Activated T-cell treated with anti-CD3 and anti-CD28 coated beads for 1 hour (primary cell): ENCODE measurements at places on chromosomes 12 and 14.

GRCh38 chr14:34052658-34053014 is 101.8 kb upstream of the EGLN3 start:
- DNase-seq: no peak

DNA sequence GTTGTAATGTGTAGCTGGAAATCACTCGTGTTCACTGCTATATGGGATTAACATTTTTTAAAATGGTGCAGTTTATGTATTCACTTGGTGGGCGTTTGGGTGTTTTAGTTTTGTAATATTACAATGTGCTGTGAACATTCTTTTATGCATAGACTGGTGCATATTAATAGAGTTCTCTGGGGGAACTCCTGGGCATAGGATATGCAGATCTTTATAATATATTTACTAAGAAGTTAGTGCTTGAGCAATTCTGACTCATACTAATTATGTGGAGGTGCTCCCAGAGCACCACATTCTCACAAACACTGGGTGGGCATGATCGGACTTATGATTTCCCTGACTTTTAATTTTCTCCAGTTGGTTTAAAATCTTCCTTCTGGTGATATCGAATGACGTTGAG is 342.3 kb downstream of the PDZRN4 start:
- no peak for DNase-seq

GRCh38 chr12:63362166-63362565 is 211.2 kb upstream of the AVPR1A start:
- DNase-seq: no peak

DNA sequence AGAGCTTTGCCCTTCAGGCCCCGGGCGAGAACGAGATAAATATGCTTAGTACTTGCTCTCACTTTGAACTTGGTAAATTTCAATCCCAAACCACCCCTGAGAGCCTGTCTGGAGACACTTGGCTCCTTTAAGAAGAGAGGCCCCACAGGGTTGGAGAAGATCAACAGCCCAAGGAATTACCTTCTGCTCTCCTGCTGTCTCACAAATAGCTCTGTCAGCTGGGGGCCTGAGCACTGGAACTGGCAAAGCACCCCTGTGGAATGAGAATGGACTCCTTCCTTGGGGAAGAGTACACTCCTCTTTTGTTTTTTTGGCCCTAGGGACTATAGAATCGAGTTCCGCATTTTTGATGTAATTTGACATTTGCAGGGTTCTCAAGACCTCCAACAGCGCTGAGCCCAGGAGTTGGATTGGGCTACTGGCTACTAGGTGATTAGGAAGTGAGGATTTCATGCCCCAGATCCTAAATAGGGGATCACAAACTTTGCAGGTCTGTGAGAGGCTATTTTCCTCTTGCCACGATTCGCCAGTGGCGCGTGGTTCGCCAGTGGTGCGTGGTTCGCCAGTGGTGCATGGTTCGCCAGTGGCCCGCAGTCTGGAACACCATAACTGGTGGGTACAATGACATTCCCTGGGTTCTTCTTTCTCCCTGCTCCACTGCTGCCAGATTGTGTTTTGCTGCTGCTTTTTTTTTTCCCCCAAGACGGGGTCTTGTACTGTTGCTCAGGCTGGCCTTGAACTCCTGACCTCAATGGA is 17.8 kb upstream of the MEG3 start:
- no peak for DNase-seq

DNA sequence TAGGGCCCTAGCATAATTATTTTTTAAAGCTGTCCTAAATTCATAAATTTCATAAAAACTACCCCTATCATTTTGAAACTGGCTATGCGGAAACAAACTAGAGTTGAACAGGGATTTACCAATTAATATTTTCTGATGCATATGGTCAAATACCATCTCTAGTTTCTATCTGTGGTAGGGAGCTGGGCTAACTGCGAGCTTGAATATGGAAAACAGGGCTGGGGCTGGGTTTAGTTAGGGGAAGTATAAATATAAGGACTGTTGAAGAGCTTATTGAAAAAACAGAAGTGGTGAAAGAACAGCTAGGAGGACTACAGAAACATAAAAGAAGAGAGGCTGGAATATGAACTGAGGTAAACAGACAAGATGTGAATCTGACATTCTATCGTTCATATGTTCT is 91.8 kb downstream of the SLC38A1 start:
- no peak for DNase-seq

DNA sequence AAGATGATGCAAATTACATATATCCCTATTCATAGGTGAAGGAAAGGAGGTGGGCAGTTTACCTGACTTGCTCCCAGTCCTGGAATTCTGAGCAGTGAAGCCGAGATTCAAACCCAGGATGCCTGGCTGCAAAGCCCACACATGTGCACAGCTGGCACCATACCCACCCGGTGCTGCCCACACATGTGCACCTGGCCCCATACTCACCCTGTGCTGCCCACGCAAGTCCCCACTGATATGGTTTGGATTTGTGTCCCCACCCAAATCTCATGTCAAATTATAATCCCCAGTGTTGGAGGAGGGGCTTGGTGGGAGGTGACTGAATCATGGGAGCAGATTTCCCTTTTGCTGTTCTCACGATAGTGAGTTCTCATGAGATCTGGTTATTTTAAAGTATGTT is 179.2 kb upstream of the C14orf180 start:
- DNase-seq: no peak

DNA sequence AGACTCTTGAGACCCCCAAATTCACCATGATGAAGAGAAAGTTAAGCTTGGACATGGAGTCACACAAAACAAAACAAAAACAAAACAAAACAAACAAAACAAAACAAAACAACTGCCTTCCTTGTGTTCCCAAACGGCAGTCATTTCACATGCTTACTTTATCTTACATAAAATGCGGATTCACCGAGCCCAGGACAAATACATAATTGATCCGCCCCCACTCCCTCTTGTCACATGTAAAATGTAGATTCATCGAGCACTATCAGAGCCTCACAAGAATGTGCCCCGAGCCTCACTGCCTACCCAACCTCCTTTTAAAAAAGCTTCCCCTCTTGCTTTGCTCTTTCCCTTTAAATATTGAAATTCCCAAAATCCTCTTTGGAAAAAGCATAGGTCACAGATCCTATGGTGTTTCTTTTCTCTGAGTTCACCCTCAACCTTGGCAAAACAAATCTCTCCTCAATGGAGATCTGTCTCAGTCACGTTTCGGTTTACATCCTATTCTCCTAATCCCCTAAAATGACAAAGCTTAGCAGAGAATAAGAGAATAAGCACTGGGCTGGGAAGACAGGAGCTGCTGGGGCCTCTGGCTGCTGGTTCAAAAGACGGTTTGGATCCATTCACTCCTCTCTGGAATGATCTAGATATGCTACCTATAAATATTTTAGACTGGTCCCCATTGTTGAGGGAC is 83.7 kb downstream of the NINJ2 start:
- DNase-seq: no peak

- no peak for DNase-seq
These were observed 26.0 kb downstream of the MAPK1IP1L start for GRCh38 chr14:55077170-55078151.

DNA sequence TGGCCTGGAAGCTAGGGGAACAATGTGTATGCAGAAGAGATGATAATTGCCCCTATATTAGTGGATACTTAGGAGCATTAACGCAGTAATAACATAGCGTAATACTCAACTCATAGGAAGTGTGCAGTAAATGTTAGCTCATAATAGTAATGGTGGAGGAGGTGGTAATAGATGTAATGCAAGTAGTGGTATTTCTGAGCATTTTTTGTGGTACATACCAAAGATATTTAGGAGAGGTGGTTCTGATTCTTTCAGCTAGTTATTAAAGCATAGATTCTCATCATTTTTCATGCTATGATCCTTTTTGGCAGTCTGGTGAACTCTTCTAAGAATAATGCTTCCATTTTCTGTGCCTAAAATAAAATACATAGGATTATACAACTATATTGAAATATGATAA is 233.1 kb downstream of the PTPRO start:
- DNase-seq: no peak

- no peak for DNase-seq
These were observed 590.5 kb upstream of the ATP2B1 start for GRCh38 chr12:90299121-90299520.

- DNase-seq: no peak
These were observed 61.2 kb upstream of the STXBP6 start for GRCh38 chr14:25111061-25111601.

DNA sequence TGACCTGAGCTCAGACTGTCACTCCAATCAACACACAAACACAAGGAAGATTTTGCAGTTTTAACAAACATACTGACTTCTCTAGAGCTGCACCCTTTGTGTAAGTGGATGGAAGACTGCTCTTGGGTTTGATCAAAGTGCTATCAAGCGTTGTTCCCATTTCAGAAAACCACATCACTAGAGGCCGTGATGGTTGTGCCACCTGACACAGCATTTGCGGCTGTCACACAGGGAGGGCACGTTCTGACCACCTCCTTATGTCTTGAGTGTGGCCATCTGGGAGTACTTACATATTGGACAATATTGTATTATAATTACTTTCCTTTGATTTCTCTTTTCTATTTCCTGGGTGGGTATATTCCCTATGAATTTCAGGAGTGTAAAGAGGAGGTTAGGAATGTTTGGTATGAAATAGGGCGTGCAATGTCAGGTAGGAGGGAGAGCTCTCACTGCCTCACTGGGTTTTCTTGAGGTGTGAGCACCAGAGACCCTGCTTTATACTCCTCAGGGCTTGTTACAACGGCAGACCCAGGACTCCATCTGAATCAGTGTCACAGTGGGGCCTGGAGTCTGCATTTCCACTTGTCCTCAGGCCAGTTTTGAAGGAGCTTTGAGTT is 74.3 kb downstream of the SYNE3 start:
- no peak for DNase-seq

DNA sequence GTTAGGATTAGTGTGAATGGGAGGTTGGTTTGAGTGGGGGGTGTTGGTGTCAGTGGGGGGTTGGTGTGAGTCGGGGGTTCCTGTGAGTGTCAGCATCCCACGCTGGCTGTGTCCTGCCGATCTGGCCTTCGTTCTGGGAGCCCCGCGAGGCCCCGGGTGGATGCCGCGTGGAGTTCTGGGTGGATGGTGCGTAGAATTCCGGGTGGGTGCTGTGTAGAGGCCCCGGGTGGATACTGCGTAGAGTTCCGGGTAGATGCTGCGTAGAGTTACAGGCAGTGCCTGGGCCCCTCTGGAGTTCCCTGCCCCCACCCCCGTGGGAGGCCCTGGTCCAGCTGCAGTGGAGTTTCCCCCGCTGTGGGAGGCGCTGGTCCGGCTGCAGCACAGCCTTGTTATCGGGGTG is 8.7 kb downstream of the NOC4L start:
- no peak for DNase-seq

DNA sequence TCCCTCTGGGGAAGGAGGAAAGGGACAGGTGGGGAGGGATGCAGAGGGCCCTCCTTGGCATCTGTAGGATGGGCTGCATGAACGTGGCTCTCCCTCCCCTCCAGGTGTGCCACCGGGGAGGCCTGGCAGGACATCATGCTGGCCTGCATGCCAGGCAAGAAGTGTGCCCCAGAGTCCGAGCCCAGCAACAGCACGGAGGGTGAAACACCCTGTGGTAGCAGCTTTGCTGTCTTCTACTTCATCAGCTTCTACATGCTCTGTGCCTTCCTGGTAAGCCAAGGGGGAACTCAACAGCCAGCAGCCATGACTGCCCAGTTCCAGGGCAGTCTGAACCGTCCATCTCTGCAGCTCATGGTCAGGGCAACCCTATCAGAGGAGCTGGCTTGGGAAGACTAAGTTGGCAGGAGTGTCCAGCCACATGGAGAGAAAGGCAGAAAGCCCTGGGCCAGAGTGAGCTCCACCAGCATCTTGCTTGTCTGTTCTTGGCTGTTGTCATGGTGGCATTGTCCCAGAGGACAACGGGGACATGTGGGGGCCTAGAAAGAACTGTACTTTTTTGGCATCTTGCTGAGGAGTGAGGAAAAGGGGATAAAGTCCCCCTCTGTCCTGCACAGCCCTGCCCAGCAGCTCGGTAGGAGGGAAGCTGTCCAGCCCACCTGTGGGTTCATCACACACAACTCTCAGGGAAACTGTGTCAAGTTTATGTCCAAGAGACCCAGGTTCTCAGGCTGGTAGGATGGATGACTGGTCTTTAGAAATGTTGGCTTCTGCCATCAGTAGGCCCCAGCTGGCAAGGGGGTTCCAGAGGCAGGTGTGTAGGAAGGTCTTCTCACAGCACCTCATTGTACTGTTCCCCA is 129.8 kb upstream of the FKBP4 start:
- no peak for DNase-seq

DNA sequence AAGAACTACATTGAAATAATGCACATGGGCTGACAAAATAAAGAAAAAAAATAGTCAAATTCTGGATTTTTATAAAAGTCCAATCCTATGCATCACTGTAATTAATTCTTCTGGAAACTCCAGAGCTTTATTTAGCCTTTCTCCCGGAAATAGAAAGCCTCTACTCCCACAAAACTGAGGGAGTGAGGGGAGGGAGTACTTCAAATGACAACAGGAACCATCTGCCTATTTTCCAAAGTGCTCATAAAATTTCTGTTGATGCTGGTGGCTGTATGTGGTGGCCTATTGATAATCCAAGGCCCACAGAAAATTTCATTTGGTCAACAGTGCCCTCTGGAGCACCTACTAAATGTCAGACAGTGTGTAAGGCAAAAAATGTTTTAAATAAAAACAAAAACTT is 64.6 kb downstream of the KIF21A start:
- no peak for DNase-seq

DNA sequence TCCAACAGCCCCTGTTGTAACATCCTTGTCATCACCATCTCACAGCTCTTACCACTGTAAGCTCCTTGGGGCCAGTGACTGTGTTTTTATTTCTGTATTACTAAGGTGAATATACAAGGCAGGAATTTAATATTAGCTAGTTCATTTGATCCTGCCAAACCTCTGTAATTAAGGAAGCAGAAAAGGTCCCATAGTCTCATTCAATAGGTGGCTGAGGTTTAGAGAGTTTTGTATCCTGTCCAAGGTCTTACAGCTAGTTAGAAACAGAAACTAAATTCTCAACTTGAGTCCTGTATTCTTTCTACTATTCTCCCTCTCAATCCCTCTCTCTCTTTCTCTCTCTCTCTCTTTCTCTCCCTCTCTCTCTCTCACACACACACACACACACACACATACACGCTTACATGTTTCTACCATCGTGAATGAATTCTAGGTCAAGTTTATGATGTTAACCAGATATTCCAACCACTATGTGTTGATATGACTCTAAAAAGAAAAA is 543 bp upstream of the GLIPR1 start:
- no peak for DNase-seq

DNA sequence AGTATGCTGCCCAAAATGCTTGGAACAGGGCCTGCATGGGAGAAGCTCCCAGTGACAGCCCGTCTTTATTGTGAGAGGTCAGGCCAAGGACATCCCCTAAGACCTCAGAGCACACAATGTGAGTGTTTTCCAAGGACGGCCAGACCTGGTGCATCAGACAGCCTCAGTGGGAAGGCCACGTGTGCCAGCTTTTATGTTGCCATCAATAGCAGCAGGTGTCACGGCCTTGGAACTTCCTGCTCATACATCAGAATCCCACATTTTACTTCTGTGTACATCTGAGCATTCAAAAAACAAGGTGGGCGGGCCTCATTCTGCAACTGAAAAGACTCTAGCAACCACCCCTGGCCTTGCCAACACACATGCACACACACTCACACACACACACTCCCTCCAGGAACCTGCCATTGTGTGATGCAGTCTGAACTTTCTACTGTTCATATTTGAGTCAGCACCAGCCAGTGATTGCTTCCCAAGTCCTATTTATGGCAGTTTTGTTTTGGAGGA is 753.1 kb upstream of the TBX3 start:
- no peak for DNase-seq

GRCh38 chr12:5399266-5399665 is 32.6 kb upstream of the NTF3 start:
- no peak for DNase-seq
